Upper lobe of left lung (tissue), 6 donors: ENCODE measurements at places on chromosomes 6 and 20. TPM values are rescaled to one million over a fixed set of nuclear protein-coding genes. Genes with fewer than 3 reads are reported as not detected.

- DNase-seq = no peak
Observed at GRCh38 chr20:22914291-22914690, 120.8 kb upstream of the SSTR4 start.

Gene SNAI1
- 7.3 TPM for total RNA-seq

DNA sequence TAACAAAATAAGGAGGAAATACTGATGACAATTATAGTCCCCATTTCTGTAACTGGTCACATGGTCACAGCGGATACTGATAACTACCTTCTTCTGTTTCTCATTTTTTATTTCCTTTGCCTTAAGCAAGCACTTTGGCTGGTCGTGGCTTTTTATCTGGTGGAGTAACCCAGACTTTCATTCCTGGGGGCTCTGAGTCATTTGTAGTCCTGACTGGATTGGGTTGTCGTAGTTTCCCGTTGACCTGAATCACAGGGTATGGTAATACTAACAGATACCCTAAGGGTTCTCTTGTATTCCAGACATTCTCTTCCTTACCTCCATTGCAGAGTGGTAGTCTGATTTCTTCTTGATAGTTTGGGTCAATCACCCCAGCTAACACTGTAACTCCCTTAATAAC, 500.3 kb upstream of the ADGRB3 start:
- DNase-seq = no peak

GRCh38 chr6:50272611-50273010, 222.9 kb upstream of the DEFB112 start:
- DNase-seq = no peak

DNA sequence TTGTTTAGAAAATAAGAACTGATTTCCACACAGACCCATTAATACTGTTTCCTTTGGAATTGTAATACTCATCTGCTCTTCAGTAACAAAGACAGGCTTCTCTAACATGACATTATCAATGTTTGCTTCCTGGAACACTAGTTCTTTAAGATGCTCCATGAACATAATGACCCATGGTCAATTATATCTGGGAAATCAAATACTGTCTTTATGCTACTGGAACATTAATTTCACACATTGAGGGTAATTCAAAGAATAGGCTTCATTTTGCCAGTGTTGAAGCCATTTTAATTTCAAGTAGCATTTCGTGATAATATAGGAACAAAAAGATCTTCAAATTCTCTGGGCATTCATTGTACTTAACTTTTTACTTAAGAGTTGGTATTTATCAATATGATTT, 80.9 kb downstream of the OPN5 start:
- DNase-seq = no peak

DNA sequence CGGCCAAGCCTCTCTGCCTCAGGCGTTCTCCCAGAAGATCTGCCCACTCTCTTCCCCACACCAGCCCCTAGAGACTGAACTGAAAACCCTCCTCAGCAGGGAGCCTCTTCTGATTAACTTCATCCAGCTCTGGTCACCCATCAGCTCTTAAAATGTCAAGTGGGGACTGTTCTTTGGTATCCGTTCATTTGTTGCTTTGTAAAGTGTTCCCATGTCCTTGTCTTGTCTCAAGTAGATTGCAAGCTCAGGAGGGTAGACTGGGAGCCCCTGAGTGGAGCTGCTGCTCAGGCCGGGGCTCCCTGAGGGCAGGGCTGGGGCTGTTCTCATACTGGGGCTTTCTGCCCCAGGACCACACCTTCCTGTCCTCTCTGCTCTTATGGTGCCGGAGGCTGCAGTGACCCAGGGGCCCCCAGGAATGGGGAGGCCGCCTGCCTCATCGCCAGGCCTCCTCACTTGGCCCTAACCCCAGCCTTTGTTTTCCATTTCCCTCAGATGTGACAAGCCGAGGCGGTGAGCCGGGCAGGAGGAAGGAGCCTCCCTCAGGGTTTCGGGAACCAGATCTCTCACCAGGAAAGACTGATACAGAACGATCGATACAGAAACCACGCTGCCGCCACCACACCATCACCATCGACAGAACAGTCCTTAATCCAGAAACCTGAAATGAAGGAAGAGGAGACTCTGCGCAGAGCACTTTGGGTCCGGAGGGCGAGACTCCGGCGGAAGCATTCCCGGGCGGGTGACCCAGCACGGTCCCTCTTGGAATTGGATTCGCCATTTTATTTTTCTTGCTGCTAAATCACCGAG, 14.2 kb downstream of the VEGFA start:
- no peak for DNase-seq

- no peak for DNase-seq
Observed at GRCh38 chr6:41518118-41518517, 28.1 kb upstream of the FOXP4 start.

- no peak for DNase-seq
Observed at GRCh38 chr20:41854765-41855164, 236.6 kb upstream of the CHD6 start.

DNA sequence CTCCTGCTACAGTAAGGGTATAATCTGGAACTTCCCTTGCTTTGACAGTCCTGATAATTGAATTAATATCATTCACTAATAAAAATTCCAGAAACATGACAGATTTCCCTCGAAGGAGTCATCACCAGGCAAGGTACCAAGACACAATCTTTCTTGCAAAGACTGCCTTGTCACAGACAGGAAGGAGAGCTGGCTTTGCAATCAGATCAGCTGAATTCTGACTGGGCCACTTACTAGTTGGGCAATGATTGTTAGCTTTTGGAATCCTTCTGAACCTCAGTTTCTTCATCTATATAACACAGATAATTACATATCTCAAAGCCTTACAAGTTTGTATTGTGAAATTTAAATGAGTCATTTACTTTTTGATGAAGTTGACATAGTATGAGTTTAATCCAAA, 344.2 kb downstream of the RFPL4B start:
- no peak for DNase-seq

GRCh38 chr6:24205020-24205492, 79.0 kb downstream of the NRSN1 start:
- DNase-seq = no peak

Gene BMP7
- total RNA-seq = not detected

Gene LPA
- total RNA-seq = not detected
